Activated T-cell treated with anti-CD3 and anti-CD28 coated beads, Interleukin-2, amount 50 U/mL, for 72 hours (primary cell): ENCODE measurements at places on chromosomes 5 and 9. TPM values are rescaled to one million over a fixed set of nuclear protein-coding genes. Genes with fewer than 3 reads are reported as not detected.

The OR1J4 gene
- 0.26 TPM for total RNA-seq

The CDH6 gene
- total RNA-seq = not detected

The SLC2A6 gene
- 2.6 TPM for total RNA-seq

The LRRTM2 gene
- 0.29 TPM for total RNA-seq

The IGFBPL1 gene
- total RNA-seq = not detected

The VAV2 gene
- 4.6 TPM for total RNA-seq

The DBH gene
- total RNA-seq = not detected

- no peaks in the 10 kb centered on the region for H3K36me3 ChIP-seq
- H3K27me3 ChIP-seq = no peaks in the 10 kb centered on the region
- DNase-seq = no peak
These were observed 11.4 kb upstream of the ZDHHC12 start for GRCh38 chr9:128735373-128735772.

GRCh38 chr5:109247986-109248385 is 161.8 kb downstream of the PJA2 start:
- H3K4me3 ChIP-seq = no peak overlapping the region
- H3K4me1 ChIP-seq = peaks cover 7% of the 10 kb centered on the region
- no peak for DNase-seq
- peaks cover 36% of the 10 kb centered on the region for H3K27me3 ChIP-seq
- H3K36me3 ChIP-seq = peaks cover 17% of the 10 kb centered on the region

DNA sequence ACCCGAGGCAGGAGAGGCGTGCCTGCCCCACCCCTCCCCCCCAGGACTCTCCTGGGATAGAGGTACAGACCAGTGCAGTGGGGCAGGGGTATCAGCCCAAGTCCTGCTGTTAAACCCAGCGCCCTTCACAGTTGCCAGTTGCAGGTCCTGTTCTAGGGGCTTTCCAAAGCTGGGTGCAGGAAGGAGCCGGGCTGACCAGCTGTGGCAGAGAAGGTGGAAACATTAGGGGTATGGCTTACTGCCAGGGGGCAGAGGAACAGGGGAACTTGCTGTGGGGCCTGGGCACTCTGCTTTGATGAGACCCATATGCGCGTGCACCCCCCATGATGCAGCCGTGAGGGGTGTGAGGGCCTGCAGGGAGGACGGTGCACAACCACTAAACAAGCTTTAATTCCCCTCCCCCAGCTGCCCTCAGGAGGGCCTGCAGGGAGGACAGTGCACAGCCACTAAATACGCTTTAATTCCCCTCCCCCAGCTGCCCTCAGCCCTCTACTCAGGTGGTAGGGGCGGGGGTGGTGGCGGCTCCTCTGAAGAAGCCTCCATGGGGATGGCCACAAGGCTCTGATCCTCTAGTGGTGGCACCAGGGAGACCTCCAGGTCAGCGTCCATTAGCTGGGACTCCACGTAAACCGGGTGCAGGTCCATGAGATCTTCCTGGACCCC is 766 bp upstream of the LRRC26 start:
- no peak overlapping the region for H3K27ac ChIP-seq
- peaks cover 28% of the 10 kb centered on the region for H3K27me3 ChIP-seq
- no peak overlapping the region for H3K4me3 ChIP-seq
- H3K4me1 ChIP-seq = peaks cover 6% of the 10 kb centered on the region
- DNase-seq = no peak

DNA sequence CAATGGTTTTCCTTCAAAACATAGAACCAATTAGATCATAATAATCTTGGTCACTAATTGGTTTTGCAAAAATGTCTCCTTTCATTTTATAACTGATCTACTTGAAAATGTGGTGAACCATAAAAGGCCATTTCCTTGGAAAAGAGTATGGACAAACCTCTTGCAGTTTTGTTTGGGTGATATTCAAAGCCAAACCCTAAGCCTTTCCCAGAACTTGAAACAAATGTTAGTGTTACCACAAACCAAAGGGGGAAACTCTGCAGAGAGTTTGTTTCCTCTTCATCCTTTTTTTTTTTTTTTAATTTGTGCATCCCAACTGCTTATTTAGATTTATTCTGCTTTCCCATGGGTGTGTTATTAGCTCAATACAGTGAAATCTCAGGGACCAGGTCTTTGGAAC is 204.4 kb upstream of the ADAMTSL1 start:
- no peaks in the 10 kb centered on the region for H3K36me3 ChIP-seq
- no peak for DNase-seq
- H3K4me3 ChIP-seq = no peak overlapping the region
- H3K27ac ChIP-seq = no peak overlapping the region
- no peaks in the 10 kb centered on the region for H3K27me3 ChIP-seq

- no peaks in the 10 kb centered on the region for H3K27me3 ChIP-seq
- no peak overlapping the region for H3K4me3 ChIP-seq
These were observed 211.4 kb downstream of the DEPDC1B start for GRCh38 chr5:60488466-60489130.

- H3K36me3 ChIP-seq = peaks cover 21% of the 10 kb centered on the region
- H3K27ac ChIP-seq = no peak overlapping the region
- no peak overlapping the region for H3K4me3 ChIP-seq
These were observed 17.3 kb downstream of the TLN1 start for GRCh38 chr9:35714579-35715252.

DNA sequence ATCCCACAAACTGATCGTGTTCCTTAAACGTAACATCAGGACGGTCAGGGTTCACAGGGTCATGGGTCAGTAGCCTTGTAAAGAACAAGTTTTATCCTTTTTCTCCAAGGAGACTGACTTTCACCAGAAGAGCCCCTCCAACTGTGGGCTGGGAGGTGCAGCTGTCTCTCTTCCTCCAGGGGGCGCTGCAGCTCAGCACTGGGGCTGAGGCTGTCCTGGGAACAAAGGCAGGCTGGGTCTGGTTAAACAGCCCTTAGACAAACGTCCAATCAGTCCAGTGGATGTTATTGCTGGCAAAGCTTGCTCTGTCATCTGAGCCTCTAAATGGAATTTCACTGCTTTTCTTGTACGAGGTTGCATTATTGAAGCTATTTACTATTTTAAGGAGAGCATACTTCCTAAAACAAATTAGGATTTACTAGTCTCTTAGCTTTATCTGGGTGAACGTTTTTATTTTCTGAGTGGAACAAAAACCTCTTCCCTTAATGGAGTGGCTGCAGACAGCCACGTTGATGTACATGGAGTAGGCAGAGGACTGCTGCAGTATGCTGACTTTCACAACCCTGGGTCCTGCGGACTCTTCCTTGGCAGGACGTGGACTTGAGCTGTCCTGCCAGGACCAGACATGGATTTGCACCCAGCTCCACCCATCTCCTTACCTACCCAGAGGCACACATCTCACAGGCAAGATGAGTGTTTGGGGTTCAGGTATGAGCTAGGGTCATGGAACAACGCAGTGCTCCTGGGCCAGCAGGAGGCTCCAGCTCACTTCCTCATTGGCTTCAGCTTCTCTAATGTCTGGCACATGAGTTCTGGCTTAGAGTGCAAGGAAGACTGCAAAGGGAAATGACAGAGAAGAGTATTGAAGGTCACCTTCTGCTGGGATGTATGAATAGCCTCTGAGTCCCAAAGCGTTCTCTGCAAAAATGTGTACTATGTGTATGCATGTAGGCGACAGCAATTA is 7.8 kb downstream of the EXOSC2 start:
- peak; percentile 75 for DNase-seq
- peaks cover 19% of the 10 kb centered on the region for H3K36me3 ChIP-seq
- no peak overlapping the region for H3K4me3 ChIP-seq

- H3K4me1 ChIP-seq = no peaks in the 10 kb centered on the region
- no peak for DNase-seq
- H3K36me3 ChIP-seq = no peaks in the 10 kb centered on the region
- no peaks in the 10 kb centered on the region for H3K27me3 ChIP-seq
- no peak overlapping the region for H3K4me3 ChIP-seq
These were observed 327.2 kb downstream of the BNC2 start for GRCh38 chr9:16543225-16543624.

DNA sequence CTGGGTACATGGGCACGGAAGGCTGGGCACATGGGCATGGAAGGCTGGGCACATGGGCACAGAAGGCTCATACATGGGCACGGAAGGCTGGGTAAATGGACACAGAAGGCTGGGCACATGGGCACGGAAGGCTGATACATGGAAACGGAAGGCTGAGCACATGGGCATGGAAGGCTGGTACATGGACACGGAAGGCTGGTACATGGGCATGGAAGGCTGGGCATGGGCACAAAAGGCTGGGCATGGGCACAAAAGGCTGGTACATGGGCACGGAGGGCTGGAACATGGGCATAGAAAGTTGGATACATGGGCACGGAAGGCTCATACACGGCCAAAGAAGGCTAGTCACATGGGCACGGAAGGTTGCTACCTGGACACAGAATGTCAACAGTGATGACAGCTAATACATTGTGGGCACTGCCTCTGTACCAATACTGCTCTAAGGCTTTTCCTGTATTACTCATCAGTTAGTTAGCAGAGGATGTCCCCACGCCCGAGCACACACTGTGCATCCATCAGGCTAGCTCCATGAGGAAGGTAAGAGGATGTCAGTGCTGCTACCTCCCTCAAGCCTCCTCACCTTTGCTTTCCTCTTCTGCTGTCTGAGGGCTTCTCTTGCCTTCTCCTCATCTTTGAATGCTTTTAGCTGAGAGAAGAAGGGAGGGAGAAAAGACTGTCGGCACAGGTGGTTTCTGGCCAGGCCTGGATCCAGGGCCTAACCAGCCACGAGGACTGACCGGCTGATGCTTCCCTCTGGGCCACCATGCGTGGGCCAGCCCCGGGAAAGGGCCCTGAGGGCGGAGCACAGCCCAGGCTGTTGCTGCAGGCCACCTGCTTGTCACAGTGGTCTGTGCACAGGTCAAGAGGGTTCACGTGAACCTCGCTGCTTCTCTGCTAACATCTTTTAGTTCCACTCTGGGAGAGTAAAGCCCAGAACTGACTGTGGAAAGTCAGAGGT is 14.3 kb downstream of the GPX3 start:
- no peaks in the 10 kb centered on the region for H3K27me3 ChIP-seq
- DNase-seq = no peak
- peaks cover 23% of the 10 kb centered on the region for H3K36me3 ChIP-seq
- peaks cover 10% of the 10 kb centered on the region for H3K4me1 ChIP-seq

GRCh38 chr9:119003882-119004617 is 365.2 kb downstream of the BRINP1 start:
- H3K27ac ChIP-seq = no peak overlapping the region
- no peaks in the 10 kb centered on the region for H3K27me3 ChIP-seq

GRCh38 chr5:115168829-115169486 is 750 bp downstream of the TRIM36 start:
- no peak overlapping the region for H3K27ac ChIP-seq
- H3K4me1 ChIP-seq = peaks cover 5% of the 10 kb centered on the region

DNA sequence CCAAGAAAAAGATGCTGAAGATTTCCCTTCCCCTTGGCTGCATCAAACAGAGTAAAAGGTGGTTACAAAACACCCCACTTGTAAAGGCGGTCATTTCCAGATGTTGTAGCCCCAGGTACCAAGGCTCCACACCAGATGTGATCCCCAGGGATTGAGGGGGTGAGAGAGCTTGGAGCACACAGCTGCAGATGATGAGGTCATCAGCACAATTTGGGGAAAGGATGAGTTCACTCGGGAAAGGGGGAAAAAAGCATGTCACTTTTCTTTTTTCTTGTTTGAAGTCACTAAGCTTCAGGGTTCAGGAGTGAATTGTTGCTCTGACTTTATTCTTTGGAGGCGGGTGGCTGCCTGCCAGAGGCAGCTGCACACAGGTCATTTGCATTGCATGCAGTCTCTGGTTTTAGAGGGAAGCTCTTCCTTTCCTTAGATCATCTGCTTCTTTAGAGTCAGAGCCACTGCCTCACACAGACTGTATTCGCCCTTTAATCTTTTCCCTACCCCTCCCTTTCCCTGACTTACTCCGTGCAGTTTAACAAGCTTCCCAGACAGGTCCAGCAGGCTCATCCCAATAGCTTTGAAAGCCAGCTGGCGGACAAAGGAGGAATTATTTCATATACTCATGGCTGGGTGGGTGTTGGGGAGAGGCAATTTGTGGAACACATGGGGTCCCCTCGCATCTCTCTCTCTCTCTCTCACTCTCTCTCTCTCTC is 409.3 kb upstream of the SLC24A2 start:
- H3K4me3 ChIP-seq = no peak overlapping the region
- peaks cover 30% of the 10 kb centered on the region for H3K4me1 ChIP-seq
- no peaks in the 10 kb centered on the region for H3K27me3 ChIP-seq

GRCh38 chr9:126171641-126172040 is 155.0 kb upstream of the MVB12B start:
- H3K4me3 ChIP-seq = no peak overlapping the region
- peaks cover 20% of the 10 kb centered on the region for H3K27me3 ChIP-seq
- peaks cover 3% of the 10 kb centered on the region for H3K36me3 ChIP-seq
- H3K4me1 ChIP-seq = no peaks in the 10 kb centered on the region

DNA sequence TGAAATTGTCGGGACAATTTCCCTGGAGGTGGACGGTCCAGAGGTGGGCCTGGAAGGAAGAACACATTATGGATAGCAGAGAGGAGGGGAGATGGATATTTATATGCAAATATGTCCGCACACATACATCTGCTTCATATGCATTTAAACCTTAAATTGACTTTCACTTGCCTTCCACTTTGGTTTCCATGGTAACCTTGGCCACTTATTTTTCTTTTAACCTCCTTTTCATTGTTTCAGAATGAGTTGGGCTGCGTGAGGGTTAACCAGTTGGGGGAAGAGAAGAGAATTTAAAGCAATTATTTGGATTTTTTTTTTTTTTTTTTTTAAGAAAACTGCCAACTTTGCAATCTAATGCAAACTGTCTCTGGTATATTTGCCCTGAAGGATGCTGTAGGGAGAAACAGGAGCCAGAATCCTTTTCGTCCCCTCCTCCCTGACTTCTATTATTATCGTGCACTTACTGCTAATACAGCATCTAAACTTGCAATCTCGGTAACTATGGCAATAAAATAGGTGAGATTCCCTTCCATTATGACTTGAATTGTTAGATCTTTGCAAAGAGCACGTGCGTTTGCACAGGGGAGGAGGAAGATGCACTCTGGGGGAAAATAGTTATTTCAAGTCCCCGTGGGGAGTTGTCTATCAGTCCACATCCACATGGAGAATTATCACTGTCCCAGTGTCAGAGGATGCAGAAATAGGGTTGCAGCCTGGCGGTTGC is 35.6 kb downstream of the TLR4 start:
- H3K36me3 ChIP-seq = no peaks in the 10 kb centered on the region
- no peaks in the 10 kb centered on the region for H3K4me1 ChIP-seq
- peaks cover 18% of the 10 kb centered on the region for H3K27me3 ChIP-seq
- no peak overlapping the region for H3K27ac ChIP-seq

DNA sequence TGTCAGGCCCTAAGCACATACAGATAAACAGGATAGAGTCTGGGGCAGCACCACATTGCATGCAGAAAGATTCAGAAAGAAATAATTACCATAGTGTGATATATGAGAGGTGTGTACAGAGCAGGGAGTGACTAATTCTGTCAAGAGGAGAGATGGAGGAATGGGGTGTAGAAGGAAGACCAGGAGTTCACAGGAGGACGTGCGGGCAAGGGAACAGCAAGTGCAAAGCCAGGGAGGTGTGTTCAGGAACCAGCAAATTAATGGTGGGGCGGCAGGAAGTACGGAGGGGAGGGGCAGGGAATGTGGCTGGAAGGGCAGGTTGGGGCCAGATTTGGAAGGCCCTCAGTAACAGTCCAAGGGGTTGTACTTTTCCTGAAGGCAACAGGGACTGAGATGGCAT is 17.4 kb downstream of the EGR1 start:
- no peaks in the 10 kb centered on the region for H3K36me3 ChIP-seq
- H3K27ac ChIP-seq = no peak overlapping the region
- H3K27me3 ChIP-seq = no peaks in the 10 kb centered on the region
- no peak overlapping the region for H3K4me3 ChIP-seq

- H3K27me3 ChIP-seq = peaks cover 46% of the 10 kb centered on the region
- H3K27ac ChIP-seq = no peak overlapping the region
- H3K4me1 ChIP-seq = peaks cover 5% of the 10 kb centered on the region
- DNase-seq = no peak
These were observed 68.6 kb upstream of the TBCA start for GRCh38 chr5:77844623-77845323.
